Activated CD8-positive, alpha-beta memory T cell treated with anti-CD3 and anti-CD28 coated beads, Interleukin-2, amount 50 U/mL, for 48 hours (primary cell): ENCODE measurements at places on chromosomes 12 and 14.

GRCh38 chr12:69569236-69569635 lies 16.0 kb upstream of the CCT2 start:
- DNase-seq: no peak

DNA sequence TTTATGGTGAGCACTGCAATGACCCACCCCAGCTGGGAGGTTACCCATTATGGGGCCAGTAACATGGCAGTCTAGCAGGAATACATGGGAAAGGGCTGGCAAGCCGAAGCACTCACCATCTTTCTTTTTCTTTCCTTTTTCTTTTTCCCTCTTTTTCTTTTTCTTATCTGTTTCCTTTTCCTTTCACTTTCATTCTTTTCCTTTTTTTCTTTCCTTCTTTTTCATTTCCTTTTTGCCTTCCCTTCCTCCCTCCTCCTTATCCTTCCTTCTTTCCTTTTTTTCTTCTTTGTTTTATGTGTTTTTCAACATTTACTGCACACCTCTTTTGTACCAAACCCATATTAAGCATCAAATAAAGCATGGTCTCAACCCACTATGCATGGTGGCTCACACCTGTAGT lies 501.1 kb downstream of the MED13L start:
- DNase-seq: no peak

DNA sequence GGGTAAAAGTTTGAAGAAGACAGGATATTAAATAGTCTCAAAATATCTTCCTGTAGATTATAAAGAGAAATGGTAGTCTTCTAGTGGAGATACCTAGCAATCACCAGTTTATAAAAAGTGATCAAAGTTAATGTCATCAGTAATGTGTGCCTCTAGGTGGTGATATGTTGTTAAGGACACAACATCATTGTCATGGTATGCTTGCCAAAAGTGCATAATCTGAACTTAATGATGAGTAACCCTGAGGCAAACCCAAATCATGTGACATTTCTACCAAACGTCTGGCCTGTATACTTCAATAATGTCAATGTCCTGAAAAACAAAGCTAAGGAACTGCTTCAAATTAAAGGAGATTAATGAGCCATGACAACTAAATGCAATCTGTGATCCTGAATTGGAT lies 214.7 kb downstream of the PHLDA1 start:
- no peak for DNase-seq

DNA sequence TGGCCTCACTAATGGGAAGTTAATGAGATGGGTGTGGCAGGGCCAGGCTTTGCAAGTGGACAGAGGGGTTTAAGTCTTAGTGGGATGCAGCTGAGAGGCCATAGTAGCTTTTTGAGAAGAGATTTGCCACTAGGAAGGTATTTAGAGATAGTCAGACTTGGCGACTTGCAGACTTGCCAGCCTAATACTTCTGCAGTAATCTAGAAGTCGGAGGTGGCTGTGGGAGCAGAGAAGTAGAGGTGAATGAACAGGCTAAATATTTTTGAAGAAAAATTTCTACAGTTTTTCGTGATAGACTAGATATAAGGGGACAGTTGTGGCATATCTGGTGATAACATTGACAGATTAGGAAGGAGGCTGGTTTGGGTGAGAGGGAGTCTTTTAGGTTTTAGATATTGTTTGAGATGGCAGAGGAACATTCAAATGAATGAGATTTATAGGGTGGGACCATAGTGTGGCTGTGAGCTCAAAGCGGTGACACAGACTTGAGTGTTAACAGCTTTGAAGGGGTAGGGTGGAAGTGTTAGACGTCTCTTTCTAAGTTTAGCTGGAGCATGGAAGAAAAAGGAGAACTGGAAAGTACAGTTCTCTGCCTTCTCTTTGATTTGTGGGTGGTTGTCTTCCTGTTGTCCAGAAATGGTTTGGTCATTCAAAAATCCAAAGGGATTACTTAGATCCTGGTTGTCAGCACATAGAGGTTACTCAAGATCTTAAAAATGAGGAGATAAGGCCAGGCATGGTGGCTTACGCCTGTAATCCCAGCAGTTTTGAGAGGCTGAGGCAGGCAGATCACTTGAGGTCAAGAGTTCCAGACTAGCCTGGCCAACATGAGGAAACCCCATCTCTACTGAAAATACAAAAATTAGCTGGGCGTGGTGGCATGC lies 44.9 kb downstream of the MAPKAPK5 start:
- no peak for DNase-seq

GRCh38 chr12:48542300-48542928 lies 17.0 kb downstream of the OR8S1 start:
- DNase-seq: peak; percentile 70

GRCh38 chr12:3641428-3642018 lies 111.4 kb downstream of the CRACR2A start:
- DNase-seq: no peak

GRCh38 chr14:79407572-79407971 lies 803.7 kb downstream of the DIO2 start:
- DNase-seq: no peak

DNA sequence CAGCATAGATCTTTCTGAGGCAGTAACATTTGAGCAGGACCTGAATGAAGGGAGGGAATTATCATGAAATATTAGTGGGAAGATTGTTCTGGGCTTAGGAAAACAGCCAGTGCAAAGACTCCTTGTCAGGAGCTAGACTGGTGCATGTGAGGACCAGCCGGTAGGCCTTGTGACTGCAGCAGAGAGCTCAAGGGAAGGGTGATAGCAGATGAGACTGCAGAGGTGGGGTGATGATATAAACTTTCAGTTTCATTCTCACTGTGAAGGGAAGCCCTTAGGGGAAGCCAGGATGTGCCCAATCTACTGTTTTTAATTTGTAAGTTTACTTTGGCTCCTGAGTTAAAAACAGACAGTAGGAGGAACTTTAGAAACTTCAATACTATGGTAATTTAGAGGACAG lies 12.4 kb downstream of the IL22 start:
- DNase-seq: no peak
